ENCODE measurements at places on chromosomes 11 and 22.

DNA sequence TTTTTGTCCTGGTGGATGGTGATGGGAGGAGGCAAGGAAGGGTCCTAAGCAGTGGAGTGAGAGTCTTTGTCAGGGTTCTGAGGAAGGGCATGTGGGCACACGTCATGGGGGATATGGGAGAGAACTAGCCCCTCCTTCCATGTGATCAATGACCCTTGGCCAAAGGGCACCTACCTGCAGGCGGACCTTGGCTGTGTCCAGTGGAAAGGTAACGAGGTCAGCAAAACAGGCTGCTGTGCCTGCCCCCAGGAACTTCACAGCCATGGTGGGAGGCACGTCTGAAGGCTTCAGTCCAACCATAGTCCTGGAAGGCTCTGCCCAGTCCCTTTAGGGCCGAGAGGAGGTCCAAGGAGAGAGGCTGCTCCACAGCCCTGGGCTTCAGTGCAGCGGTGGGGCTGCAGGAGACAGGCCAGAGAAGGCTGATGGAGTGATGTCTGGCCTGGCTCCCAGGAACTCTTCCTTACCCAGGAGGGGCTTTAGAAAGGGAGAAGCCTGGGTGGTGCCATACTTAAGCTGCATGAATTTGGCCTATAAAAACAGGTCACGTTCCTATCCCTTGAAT, 2.1 kb downstream of the UCP3 start:
- no peak for DNase-seq

- DNase-seq, result no peak
These were observed 174.8 kb upstream of the MTMR2 start for GRCh38 chr11:96098511-96099241.

DNA sequence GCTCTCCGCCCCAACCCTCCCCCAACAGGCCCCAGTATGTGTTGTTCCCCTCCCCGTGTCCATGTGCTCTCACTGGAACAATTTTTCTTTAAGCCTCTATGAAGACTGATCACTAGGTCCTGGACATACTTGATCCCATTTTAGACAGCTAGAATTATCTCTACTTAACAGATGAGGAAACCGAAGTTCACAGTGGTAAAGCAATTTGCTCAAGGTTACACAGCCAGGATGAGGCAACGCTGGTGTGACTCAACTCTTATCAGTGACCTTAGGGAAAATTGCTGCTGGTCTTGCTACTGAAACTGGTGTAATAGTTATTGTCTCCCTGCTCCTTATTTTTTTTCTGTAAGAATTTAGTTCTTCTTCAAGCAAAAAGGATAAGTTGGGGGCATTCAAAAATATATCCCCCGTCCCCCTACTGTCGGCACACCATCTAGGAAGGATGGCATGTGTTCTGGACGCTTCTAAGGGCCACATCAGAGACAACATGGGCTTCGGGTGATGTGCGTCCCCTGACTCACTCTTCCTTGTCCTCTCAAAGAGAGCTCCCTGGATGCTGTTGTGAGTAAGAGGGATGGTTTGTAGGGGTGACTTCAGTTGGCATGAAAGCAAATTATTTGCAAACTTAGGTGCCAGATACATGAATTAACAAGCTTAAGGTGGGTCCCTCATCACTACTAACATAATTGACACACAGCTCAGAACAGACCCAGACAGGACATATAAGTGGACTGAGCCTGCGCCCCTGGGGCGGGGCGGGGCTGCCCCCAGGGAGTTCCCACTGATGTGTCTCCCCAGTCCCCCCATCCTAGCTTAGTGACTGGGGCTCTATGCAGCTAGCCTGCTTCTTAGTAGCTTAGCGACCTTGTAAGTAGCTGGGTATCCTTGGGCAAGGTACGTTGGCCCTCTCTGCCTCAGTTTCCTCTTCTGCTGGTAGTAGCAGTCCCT, 23.6 kb upstream of the ALX4 start:
- DNase-seq, result no peak

DNA sequence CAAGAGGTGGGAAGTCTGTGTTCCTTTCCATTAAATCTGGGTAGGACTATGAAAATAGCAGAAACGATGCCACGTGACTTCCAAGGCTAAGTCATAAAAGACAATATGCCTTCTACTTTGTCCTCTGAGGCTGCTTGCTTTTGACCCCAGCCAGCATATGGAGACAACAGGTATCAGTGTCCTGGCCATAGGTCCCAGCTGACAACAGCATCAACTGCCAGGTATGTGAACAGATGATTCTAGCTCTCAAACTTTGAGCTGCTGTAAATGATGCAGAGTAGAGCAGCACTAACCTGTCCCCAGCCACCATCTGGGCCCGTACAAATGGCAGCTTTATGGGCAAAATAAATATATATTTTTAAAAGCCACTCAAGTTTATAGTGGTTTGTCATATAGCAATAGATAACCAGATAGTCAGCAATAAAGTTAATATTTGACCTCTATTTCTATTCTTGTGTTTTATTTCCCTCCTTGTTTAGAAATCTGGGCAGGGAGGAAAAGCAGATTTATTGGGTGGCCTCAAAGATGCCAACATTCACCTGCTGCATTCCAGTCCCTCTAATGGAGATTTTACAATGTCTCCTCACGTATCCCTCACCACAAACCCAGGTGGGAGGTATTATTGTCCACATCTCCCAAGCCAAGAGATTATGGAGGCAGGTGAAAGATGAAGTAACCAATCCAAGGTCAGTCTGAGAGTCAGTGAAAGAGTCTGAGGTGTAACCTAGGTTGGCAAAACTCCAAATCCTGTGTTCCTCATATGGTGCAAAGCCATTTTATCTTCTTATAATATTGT, 209.6 kb upstream of the LARGE1 start:
- DNase-seq, result no peak

DNA sequence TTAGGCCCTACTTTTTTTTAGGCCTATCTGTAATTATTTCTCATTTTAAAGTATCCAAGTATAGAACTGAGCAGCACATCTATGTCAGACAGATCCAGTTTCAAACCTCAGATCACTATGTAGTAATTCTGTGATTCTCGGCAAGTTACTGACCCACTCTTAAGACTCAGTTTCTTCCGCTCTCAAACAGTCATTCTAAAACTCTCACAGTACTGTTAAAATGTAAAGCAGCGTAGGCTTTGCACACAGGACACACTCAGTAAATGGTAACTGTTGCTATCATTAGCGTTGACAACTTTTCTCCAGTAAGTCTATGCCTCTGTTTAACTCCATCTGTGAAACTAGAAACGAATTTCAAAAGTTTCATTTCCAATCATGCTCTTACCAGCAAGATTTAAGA, 277.1 kb downstream of the TTC28 start:
- DNase-seq, result no peak

DNA sequence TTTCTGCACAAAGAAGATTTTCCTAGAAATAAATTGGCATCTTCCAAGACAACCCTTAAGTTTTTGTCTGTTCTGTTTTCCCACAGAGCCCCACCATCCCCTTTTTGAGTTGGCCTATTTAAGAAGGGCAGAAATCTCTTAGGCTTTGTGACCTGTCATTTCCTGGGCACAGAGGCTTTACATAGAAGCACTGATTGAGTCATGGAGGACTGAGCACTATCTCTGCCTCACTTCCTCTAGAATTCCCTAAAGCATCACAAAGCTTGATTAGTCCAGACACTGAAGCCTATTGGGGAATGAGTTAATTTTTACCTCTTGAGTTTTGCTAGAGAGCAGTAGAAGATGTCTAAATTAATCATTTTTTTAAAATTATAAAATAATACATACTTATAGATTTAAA, 25.4 kb downstream of the TRIM44 start:
- peak; percentile 22 for DNase-seq

- peak; percentile 86 for DNase-seq
These were observed 64.6 kb downstream of the ARHGEF12 start for GRCh38 chr11:120400564-120401364.

DNA sequence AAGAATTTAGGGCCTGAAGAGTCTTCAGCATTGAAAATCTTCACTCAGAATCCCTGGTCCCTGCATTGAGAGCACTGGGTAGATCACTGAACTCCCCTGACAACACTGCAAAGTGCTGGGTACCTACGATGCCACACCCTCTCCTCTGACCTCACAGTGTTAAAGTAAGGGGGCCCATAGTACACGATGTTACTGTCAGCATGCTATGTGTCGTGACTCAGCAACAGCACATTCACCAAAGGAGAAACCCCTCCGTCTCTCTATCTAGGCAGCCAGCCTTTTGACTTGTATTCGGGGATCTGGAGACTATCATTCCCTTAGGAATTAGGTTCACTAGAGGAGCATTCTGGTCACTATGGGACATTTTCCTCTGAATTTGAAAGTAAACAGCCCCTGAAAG, 67.4 kb upstream of the PITPNB start:
- no peak for DNase-seq

GRCh38 chr11:73469401-73469800, 93.2 kb downstream of the RELT start:
- no peak for DNase-seq

DNA sequence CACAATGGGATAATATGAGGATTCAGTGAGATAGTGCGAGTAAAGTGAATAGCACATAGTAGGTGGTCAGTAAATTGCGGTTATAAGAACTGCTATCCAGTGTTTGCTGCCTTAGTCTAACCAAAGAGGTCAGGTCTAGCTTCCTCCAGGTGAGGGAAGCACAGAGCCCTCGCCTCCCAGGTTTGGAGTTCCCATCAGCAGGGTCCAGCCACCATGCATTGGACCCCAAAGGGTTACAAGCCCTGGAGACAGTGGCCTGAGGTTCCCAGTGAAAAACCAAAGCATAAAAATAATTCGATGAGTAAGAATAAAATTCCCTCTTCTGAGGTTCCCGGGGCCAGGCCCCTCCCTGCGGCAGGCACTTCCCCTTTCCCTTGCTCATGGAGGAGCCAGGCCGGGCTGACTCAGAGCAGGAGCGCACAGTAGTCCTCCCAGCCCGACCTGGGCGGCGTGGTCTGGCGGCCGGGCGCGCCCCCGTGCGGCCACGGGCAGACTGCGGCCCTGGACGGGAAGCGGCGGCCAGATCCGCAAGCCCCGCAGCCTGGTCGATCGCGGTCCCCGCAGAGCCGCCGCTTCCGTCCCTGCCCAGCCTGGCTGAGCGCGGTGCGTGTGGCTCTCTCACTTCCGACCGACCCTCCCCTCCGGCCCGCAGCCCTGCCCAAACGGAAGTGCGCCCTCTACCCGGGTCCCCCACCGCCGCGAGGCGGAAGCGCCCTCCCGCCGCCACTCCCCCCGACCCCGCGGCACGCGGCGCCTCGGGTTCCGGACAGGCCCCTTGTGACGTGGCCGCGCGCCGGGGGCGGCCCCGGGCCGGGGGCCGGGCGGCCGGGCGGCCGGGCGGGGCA, at the start of gene SLC39A13:
SLC39A13 (plus strand) TSS at position 845 of the 845 bp plus-strand sequence. CDS start 1,505 bp downstream, outside the sequence.
- peak; percentile 98 for DNase-seq

DNA sequence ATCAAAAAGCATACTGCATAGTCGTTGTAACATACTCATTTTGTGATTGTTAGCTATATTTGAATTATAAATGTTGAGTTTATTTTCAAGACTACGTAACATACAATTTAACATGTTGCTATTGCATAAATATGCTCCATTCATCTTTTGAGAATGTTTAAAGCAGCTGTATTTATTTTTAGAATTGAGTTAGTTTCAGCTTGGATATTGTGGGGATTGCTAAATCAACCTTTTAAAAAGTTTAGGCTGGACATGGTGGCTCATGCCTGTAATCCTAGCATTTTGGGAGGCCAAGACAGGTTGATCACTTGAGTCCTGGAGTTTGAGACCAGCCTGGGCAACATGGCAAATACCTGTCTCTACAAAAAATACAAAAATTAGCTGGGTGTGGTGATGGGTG, 288.1 kb downstream of the DYNC2H1 start:
- no peak for DNase-seq

DNA sequence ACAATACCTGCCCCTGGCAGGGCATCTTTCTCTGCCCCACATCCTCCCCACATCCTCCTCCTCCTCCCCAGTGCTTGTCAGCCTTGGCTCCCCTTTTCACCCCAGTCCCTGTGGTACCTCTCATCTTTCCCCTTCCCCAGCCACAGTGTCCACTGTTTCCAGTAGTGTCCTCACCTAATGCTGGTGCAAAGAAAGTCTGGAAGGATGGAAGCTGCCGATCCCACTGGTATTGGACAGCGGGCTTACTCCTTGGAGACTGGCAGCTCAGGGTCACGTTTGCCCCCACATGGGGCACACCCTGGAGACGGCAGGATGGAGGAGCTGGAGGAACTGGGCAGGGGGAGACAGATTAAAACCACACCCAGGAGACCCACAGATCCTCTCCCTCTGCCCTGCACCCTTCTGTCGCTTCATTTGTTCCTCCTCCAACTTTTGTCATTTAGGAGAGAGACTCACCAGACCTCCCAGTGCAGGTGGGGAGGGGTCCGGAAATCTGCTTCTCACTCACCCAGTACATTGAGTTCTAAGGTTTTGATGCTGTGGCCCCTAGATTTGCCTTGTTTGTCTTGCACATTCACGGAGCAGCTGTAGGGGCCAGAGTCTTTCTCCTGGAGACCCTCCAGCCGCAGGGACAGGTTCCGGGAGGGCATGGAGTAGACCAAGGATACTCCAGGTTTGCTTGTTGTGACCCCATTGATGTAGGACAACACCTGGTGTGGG, 4.1 kb upstream of the VSIG2 start:
- no peak for DNase-seq

GRCh38 chr11:70818351-70818750, 420.0 kb downstream of the CTTN start:
- no peak for DNase-seq

DNA sequence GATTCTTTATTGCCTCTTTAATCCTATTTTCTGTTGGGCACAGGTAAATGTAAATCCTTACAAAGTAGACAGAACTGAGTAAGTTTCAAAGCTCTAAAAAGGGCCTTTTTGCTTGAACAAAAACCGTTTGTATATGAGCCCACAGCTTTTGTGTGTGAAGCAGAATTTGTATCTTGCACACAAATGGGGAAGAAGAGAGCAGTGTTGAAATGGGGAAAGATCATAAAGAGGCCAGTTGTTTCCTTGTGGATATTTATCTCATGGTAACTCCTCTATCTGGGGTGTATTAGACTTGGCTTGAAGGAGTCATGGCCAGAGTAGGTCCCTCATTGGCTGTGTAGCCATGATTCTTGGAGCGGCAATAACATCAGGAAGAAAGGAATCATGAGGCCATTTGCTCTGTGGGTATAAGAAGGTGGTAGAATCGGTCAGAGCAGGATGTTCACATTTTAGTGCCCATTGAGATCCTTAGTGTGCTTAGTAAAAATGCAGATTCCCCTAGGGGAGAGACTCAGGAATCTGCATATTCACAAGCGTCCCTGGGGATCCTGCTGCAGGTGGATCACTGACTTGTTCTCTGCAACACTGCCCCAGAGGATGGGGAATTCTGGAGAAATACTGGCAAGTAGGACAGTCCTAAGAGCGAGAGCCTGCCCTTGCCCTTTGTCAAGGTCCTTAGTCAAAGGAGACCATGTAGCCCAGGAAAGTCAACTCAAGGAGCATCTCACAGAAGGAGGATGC, 126.5 kb downstream of the LDLRAD3 start:
- no peak for DNase-seq

Measured in AG20443 (cell line).